ENCODE measurements at places on chromosomes 1 and 21.

GRCh38 chr1:920010-920409 lies 3.7 kb upstream of the SAMD11 start:
- no peak for DNase-seq

GRCh38 chr1:170559166-170559565 lies 27.2 kb downstream of the GORAB start:
- no peak for DNase-seq

- no peak for DNase-seq
Measured at GRCh38 chr1:37325010-37325409, 149.4 kb upstream of the ZC3H12A start.

DNA sequence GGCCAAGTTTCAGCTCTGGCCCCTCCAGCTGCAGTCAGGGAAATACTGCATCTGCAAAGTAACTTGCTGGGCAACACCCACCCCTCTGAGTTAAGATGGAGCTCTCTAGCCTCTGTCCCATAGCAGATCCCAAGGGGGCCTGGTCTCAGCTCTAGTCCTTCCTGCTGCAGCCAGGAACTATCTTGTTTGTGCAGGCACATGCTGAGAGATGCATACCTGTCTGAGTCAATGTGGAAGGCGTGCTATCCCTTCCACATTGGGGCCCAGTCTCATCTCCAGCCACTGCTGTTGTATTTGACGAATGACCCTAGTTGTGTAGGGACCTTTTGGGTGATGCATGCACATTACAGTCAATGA lies 76.4 kb downstream of the CTH start:
- no peak for DNase-seq

DNA sequence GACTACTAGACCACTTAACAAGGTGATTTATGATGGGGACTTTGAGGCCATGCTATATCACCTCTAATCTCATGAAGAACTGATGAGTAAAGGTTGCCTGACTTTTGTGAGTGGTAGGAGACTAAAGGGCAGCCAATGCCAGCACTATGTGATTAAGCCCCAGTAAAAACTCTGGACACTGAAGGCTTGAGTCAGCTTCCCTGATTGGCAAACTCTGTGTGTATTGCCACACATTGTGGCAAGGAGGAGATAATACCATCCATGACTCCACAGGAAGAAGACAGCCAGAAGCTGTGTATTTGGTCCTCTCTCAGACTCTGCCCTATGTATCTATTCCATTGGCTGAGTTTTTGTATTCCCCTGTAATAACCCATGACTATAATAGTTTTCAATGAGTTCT lies 413.3 kb upstream of the ZRANB2 start:
- DNase-seq: no peak

- DNase-seq: no peak
Measured at GRCh38 chr21:34553151-34553952, 41.3 kb upstream of the KCNE1 start.

- DNase-seq: no peak
Measured at GRCh38 chr1:106022312-106022902, 1034.1 kb upstream of the PRMT6 start.

DNA sequence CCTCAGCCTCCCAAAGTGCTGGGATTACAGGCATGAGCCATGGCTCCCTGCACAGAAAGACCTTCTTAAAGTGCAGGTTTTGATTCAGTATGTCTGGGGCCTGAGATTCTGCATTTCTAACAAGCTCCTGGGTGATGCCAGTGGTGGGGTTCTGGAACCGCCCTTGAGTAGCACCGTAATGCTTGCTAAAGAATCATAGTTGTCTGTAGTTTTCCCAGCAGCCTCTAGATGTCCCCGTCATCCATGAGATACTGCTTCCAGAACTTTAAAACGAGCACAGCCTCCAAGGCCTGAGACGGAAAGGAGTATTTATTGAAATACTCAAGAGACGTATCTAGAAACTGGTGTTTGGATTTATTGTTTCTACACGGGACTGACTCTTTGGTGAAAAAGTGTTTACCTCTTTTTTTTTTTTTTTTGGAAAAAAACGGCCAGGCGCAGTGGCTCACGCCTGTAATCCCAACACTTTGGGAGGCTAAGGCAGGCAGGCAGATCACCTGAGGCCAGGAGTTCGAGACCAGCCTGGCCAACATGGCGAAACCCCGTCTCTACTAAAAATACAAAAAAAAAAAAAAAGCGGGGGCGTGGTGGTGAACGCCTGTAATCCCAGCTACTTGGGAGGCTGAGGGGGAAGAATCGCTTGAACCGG lies 2.6 kb upstream of the TOR3A start:
- DNase-seq: peak; percentile 67

DNA sequence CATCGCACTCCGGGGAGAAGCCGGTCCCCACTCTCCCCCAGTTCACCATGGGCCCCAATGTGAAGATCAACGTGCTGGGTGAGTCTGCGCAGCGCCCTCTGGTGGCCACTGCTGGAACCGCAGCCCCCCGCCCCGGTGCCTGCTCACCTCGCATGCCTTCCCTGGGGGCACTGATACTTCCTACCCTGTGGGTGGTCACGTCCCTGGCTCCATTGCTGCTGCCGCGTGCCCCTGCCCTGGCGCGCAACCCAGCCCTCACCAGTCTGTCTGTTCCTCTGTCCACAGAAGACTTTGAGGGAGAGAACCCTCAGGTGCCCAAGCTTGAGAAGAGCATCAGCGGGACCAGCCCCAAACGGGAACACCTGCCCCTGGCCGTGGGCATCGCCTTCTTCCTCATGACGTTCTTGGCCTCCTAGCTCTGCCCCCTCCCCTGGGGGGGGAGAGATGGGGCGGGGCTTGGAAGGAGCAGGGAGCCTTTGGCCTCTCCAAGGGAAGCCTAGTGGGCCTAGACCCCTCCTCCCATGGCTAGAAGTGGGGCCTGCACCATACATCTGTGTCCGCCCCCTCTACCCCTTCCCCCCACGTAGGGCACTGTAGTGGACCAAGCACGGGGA lies 7.6 kb downstream of the EFNA3 start:
- DNase-seq: peak; percentile 84

DNA sequence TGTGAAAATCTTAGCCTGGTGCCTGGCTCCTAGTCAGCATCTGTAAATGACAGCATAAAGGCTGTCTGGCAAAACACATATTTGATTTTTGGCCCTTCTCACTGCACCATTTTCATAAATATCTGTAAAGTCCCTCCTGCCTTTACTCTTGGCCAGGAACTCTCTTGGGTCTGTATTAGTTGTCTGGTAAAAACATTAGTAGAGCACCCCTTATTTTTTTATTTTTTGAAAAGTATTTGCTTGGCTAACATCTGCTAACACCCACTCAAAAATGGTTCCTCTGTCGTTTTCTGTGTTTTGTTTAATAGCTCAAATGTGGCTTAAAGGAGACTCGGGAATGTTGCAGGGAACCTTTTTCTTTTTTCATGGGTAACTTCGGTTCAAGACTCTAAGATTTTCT lies 293.4 kb downstream of the HMCN1 start:
- DNase-seq: no peak

DNA sequence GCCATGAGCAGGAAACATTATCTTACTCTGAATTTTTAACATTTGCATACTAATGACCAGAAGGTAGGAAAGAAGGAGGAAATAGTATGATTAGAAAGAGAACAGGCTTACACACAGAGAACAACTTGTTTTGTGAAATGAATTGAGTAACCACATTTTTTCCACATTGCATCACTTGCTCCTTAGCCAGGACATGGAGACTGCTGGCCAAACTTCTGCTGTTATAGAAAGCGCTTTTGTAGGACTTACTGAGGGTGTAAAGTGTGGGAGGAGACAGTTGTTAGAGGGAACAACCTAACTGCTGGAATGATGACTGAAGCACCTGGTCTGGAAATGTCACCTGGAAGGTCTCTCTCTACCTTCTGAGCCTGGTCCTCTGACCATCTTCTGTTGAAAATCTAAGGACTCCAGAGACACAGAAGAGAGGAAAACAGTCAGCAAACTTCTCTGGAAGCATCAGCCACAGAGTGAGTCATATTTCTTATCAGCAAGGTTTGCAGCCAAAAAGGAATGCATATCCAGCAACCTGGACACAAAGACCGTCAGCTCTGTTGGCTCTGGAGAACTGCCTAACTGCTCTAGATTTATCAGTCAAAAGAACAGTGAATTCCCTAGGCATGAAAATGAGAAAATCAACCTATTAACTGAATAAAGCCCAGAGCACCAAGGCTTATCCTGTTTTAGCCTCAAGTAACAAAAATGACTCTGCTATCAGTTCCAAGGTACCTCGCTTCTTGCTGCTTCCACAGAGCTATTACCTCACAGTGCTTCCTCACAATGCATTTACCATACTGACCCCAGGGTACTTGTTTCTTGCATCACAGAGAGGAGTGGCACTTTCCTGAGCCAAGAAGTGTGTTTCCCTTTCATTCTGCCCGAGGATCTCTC lies 88.0 kb upstream of the SLFNL1 start:
- DNase-seq: no peak

- no peak for DNase-seq
Measured at GRCh38 chr21:42254651-42255601, 36.0 kb downstream of the ABCG1 start.

DNA sequence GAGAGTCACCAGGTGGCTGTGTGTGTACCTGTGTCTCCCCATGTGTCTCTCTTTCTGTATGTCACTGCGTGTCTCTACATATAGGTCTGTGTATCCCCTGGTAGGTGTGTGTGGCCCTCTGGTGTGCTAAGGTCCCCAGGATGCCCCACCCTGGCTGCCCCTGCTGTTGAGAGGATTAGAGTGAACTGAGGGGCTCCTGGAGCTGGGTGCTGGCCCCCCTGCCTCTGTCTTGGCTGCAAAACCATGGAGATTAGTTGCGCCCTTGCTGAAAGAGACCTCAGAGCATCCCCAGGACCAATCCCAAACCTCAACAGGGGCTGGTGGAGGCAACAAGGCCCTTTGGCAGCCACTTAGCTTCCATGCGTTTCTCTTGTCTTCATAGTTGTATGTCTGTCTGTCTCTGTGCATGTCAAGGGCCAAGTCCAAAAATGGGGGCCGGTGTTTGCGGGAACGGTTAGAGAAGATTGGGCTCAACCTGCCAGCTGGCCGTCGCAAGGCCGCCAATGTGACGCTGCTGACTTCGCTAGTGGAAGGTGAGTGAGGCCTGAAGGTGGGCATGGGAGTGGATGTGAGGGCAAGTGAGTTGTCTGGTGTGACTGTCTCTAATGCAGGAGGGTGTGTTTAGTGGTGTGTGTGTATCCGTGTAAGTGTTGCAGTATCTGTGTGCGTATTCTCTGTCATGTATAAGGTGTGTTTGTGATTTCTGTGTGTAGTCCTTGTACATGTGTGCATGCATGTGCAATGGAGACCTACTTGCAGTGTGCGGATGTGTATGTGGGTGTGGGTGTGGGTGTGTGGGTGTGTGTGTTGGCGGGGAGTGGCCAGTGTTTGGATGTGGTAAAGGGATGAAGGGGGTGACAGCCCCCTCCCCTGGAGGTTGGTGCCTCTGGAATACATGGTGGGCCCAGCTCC lies 16.7 kb downstream of the TFAP2E start:
- no peak for DNase-seq

DNA sequence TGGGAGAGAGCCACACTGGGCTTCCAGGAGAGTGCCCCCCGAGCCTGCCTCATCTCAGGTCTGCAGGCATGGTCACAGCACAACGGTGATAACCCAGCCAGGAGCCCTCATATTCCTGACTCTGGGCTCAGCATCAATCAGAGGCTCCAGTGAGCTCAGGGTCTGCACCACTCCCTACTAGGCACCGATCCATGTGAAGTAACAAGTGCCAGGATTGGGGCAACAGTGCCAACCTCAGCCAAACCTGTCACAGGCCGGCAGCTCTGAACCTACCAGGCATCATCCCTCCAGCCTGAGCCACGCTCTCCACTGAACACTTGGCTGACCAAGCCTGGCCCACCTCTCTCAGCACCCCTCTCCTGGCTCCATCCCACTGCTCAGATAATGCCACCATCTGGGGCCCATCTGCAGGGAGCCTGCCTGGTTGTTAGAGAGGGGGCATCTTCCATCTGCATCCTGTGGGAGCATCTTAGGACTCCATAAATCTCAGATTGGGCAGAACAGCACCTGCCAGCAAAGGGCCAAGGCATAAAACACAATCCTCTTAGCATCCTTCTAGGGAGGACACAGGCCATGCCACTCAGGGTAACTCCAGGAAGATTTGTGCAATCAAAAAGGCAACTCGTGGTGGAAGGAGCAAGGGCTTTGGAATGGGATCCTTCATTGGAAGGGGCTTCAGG lies 213.7 kb upstream of the CSF3R start:
- DNase-seq: no peak

GRCh38 chr1:15693371-15693770 lies 9.3 kb downstream of the PLEKHM2 start:
- no peak for DNase-seq

DNA sequence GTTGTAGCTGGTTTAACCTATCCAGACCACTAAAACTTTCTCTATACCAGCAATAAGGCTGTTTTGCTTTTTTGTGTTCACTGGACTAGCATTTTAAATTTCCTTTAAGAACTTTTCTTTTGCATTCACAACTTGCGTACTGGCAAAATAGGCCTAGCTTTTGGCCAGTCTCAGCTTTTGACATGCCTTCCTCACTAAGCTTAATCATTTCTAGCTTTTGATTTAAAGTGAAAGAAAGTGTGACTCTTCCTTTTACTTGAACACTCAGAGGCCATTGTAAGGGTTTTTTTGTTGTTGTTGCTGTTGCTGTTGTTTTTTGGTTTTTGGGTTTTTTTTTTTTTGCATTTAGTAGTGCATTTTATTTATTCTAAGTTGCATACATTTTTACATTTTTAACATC lies 15.2 kb downstream of the RPAP2 start:
- no peak for DNase-seq

DNA sequence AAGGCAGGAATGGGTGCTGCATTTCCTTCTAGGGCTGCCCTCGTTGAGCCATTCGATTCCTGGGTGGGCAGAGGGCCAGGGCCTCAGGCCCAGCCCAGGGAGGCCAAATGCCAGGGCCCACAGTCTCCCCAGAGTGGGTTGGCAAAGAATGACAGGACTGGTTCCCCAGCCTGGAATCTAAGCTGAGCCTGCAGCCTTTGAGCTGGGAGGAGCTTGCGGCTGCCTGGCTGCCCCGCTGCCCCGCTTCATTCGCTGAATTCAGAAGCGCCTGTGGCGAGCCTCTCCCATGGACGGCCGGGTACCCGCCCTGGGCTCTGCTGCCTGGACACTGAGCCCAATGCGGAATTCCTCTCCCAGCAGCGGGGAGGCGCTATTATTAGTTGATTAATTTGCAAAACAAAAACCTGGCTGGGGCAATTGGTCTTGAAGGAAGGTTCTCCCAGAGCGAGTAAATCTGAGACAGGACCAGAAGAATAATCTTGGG lies 32.3 kb upstream of the TARDBP start:
- no peak for DNase-seq

DNA sequence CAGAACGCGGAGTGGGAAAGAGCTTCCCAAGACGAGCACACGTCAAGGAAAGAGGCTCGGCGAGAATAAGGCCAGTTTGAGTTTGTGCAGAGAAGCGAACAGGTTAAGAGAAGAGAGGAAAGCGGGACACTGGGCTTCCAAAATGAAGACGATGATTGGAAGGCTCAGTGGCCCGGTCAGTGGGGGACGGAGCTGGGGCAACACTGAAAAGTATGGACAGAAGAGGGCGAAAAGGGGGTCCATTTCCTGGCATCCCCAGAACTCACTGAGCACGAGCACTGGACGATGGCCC lies 258 bp downstream of the CCT3 start:
- DNase-seq: no peak

- DNase-seq: no peak
Measured at GRCh38 chr1:33515112-33515511, 42.7 kb downstream of the ZSCAN20 start.

GRCh38 chr1:197738927-197739326 lies 36.4 kb downstream of the DENND1B start:
- no peak for DNase-seq
